ENCODE measurements at places on chromosomes 3 and 15.

DNA sequence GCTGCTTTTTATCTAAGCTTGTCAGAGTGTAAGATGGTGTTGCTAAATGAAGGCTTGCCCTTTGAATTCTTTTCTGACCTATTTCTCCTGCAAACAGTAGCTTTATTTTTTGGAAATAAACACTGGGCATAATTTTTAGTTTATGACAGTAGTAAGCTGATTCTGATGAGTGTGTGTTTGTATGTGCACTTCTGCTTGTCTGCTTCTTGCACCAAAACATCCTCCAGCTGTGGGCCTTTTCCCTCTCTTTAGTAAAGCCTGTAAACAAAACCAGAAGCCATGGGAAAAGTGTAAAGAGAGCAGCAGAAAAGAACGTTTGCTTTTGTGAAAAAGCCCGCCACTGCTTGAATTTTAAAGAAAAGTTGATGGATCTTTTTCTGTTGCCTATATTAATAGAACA, 136.4 kb upstream of the IL12A start:
- no peak for DNase-seq

DNA sequence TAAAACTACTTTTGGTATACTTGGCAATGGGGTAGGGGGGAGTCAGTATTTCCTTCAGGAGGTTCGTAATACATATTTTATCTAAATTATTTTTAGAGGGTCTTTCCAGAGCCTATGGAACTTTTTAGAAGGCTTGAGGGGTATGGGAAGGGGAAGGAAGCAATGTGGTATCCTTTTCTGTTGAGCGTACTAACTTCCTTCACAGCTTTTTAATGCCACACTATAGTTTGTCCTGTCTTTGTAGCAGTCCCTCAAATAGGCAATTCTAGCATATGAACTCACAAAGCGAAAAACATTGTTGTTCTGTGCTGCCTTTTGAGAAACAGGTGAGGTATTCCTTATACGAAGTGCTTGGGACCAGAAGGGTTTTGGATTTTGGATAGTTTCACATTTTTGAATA, 22.3 kb upstream of the P2RY13 start:
- DNase-seq = no peak

DNA sequence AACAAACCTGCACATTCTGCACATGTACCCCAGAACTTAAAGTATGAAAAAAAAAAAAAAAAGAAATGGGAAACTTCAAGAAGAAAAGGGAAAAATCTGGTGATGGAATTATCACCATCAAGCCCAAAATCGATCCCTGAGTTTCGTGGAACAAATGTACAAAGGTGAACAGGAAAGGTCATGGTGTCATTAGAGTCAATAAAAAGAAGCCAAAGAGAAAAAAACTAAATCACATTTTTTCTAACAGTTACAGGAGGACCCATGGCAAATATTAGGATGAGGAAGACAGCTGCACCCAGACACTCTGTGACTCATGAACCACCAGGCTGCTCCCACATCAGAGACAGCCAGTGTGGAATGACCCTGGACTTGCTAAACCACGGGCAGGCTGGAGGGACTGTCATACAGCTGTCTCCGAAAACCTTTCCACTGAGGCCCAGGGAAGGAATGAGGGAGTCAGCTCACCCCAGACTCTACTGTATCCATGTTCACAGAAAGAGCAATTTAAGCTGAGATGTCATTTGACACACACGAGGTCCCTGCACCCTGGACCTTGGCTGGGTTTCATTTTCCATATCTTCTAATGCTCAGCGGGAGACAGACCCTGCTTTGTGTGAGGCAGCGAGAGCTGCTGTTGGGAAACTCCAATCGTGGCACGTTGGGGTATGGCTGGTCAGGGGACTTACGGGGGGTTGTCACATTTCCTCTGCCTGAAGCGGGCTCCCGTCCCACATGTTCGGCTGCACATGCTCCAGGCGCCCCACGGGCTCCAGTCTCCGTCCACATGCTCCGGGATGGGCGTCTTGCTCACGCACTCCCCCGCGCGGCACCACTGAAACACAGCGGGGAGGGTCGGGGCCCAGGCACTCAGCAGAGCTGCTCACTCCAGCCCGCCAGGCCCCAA, 210.2 kb downstream of the ADAMTS17 start:
- DNase-seq = no peak

DNA sequence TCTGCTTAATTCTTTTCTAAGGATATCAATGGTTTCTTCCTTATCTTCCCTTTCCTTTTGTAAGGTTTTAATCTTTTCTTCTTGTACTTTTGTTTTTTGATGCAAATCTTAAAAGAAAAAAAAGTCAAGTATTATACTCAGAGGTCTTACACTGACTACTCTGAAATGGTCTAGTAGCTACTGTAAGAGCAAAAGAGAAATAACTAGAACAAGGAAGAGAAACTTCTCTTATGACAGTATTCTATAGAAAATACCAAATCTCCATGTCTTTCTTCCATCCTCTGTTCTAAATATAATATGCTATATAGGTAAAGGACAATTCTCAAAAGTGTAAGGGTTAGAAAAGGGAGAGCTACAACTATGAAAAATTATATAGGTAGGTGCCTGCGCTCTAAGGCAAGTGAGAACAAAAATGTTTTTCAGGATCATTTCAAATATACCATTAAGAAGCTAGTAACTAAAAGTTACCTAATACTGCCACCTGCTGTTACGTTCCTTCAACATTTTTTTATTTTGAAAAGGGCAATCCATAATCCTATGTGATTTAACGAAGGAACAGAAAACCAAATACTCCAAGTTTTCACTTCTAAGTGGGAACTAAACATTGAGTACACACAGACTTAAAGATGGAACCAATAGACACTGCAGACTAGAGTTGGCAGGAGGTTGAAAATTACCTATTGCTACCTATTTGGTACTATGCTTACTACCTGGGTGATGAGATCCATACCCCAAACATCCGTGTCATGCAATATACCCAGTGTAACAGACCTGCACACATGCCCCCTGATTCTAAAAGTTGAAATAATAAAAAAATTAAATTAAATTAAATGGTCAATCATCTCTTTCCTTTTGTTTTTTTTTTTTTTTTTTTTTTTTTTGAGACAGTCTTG, 36.7 kb downstream of the CIP2A start:
- DNase-seq = peak; percentile 58

DNA sequence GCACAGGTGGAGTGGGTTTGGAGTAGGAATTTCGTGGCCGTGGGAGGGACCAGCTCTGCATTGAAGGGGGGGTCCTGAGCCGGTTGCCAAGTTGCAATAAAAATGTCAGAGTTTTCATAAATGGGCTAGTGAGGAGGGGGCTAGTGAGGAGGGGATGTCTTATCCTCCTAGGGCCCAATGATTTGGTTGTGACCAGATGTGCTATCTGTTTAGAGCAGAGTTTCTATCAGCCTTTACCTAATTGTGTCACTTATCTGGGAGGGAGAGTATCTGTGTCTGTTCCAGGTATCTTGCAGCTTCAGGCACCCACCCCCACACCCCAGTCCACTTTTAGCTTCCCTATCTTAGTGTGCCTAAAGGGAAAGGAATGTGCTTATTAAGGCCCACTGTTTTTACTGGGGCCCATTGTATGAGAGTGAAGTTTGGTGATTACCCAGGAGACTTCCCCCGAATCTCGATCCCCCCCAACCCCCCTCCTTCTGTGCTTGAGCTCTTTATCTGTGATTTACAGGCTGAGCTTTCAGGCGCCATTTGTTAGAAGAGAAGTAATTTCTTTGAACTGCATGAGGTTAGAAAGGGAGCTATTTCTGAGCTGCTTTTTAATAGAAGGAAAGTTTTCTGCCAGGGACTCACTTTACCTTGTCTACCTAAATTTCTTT, 42.6 kb downstream of the PPCDC start:
- DNase-seq = no peak

DNA sequence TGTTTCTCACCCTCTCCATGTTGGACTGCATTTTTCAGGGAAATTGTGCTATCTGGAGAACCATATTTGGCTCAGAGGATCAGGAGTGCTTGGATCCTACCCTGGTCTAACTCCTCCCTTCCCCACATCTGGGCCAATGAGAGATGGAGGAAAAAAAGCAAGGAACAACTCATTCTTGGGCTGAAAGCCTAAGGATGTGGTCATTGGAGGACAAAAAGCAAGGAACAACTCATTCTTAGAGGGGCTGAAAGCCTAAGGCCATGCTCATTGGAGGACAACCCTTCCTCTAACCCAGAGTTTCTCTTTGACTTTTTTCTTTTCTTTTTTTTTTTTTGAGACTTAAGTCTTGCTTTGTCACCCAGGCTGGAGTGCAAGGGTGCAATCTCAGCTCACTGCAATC, 48.6 kb upstream of the CHRNB4 start:
- no peak for DNase-seq

DNA sequence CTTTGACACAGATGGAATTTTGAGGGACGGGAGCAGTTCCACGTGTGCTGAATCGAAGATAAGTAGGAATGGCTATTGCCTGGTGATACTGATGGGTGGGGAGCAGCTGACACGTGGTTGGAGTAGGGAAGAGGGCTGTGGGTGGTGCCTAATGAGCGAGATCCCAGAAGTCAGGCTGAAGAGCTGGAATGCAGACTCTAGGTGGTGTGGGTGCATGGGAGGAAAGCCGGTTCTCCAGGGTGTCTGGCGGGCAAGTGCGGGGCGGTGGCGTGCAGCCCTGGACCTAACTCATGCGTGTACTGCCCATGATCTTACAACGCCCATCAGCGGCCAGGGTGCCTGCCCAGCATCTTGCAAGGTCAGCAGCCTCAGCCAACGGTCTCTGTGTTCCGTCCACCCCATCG, 63.1 kb downstream of the ARNT2 start:
- DNase-seq = no peak

DNA sequence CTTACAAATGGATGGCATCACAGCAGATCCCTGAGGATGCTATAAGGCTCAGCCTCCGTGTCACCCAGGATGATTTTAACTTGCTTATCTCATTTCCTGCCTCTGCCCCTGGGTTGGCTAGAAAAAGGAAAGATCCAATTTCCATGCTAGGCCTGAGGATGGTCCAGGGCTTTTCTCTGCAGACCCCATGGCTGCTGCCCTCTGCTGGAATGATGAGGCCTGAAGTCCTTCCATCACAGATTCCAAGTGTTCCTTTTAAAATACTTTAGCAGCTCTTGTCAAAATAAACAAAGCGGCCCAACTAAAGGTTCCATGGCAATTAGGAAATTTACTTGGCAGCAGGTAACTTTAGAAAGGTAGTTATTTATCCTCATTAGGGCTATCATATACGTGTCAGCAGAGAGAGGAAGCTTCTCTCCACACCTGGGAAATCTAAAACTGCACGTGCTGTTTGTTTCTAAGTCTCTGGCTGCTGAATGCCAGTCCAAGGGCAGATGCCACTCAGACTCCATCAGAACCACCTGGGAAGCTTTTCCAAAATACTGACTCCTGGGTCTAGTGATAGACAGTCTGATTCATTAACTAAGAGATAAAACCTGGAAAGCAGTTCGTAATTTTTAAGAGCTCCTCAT, 401.9 kb upstream of the IL12A start:
- no peak for DNase-seq

GRCh38 chr3:56196700-56197099, 271.6 kb downstream of the ERC2 start:
- DNase-seq = no peak

DNA sequence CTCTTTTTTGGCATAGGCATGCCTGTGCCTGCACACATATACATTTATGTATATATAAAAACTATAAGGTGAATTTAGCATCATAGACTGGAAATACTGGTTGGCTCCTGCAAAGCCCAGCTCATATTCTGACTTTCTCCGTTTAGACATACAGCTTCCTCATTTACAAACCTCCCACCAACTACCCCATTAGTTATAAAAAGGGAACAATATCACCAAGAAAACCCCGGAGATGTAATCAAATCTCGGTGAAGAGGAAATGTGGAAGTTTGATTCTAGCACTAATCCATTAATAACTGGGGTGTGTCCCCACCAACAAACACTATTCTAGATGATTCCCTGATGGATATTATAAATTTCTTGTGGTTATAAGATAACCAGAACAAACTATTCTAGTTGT, 517.7 kb upstream of the TBL1XR1 start:
- DNase-seq = no peak

DNA sequence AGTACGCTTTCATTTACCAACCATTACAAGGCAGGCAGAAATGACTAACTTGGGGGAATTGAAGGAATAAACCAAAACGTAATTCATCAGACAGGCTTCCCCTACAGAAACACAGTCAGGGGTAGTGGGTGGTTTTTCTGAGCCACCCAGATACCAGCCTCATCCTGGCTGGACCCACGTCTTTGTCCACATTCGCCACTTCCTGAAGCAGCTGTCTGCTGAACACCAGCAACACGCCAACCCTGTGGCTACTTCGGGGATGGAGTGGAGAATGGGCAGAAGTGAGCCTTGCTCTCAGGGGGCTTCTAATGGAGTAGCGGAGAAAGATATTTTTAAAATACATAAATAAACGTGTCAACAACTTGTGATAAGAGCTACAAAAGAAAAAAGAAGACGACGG, 40.1 kb downstream of the SYNM start:
- DNase-seq = no peak

GRCh38 chr3:72247645-72248388, 462.9 kb upstream of the PROK2 start:
- no peak for DNase-seq

DNA sequence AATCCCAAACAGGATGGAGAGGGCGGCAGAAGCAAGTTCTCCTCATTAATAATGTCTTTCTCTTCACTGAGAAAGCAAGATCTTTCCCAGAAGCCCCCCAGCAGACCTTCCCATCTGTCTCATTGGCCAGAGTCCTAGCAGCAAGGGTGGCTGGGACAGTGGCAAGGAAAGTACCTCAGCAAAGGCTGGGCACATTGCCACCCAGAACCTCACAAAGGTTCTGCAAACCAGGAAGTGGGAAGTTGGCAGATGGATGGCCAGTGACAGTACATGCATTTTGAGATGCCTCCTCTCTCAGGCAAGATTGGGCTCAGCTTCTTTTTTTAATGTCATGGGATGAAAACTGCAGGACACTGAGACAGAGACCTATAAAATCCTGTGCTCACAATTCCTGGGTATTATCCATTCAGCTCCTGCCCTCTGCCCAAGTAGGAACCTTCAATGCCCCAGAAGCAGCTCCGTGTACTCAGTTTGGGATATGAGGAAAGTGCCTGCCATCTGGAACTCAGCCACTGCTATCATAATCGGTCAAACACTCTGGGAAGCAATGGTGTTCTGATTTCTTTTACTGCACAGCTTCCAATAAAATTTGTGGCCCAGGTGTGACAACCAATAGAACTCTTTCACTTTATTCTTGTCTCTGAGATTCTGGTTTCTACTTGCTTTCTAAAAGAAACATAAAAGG, 25.5 kb downstream of the DPH3 start:
- DNase-seq = no peak

GRCh38 chr3:51710631-51711351, 3.9 kb downstream of the GRM2 start:
- DNase-seq = no peak

DNA sequence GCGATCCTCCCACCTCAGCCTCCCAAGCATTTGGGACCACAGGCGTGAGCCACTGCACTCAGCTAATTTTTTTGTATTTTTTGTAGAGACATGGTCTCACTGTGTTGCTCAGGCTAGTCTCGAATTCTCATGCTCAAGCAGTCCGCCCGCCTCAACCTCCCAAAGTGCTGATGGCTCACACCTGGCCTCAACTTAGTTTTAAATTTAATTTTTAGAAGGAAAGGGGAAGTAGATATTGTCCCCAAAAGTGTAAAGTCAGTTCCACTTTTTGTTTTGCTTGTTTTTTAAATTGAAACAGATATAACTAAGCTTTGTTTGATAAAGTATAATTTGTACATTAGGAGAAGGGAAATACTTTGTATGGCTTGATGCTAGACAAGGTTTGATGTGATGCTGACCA, 31.3 kb upstream of the NFKBIZ start:
- DNase-seq = no peak

GRCh38 chr15:67048281-67049279, 16.8 kb upstream of the SMAD3 start:
- no peak for DNase-seq
